ENCODE measurements at places on chromosomes 12 and 14. TPM values are rescaled to one million over a fixed set of nuclear protein-coding genes. Genes with fewer than 3 reads are reported as not detected.

TMEM253 gene
- total RNA-seq = 0.98 TPM

GRCh38 chr14:71856199-71856919, 75.9 kb upstream of the RGS6 start:
- DNase-seq = no peak

ABCB9 gene
- 6.2 TPM for total RNA-seq

OLR1 gene
- total RNA-seq = 3.3 TPM

TTC9 gene
- total RNA-seq = 7.5 TPM

MMP17 gene
- total RNA-seq = 4.7 TPM

GRCh38 chr14:71618716-71619115, 313.5 kb upstream of the RGS6 start:
- no peak for DNase-seq

AQP2 gene
- not detected for total RNA-seq

DNA sequence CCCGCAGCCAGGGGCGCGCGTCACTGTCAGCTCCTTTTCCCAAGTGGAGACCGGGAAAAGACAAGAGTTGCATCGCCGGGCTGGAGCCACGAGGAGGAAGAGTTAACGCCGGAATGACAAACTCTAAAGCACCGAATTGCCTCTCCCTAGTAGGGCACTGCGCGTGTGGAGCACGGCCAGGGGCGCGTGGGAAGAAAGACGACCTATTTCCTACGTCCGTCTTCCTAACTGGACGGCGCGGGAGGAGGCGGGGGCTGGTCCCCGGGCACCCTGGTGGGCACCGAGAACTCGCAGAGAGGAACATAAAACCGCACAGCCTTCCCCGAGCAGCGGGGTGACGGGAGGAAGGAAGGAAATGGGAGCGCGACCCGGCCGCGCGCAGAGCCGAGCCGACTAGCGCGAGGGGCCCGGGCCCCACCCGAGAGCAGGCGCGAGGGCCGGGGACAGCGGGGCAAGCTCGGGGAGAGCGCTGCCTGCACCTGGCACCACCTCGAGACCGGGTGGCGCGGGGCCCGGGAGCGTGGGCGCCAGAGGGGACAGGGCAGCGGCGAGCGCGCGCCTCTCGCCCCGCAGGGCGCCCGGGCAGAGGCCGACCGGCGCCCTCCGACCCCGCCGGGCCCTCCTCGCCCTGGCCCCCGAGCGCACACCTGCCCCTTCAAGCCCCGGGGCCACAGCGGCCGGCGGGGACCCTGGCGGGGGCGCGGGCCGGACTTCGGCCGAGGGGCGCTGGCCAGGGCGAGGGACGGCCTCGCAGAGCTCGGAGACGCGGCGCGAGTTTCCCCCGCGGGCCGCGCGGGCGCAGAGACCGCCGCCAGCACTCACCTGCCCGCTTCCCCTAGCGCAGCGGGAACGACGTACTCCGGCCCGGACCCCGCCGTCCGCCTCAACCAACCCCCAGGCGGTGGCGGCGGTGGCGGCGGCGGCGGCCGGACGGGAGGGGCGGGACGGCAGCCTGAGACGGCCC, at the start of gene SETD3:
TSS of gene SETD3 (minus strand) at position 954 of the 964 bp plus-strand sequence. CDS start 15,054 bp downstream, outside the sequence.
- peak; percentile 49 for DNase-seq

DNA sequence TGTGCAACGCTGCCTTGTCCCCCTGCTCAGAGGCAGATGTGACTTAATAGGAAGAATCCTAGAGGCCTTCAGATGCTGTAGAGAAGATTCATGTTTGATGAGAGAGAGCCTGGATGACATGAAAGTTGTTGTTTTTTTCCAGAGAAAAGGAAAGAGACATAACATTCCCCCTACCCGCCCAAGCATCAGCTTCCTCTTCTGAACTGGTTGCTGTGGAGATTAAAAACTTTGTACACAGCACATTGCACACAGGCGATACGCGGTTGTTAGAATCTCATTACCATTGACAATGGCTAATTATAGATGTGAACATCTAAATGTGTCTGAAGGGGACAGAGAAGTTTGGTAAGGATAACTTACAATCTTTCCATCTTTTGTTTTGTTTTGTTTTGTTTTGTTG, 13.6 kb upstream of the ETFBKMT start:
- DNase-seq = no peak

- no peak for DNase-seq
These were observed 5.0 kb upstream of the RNU7-1 start for GRCh38 chr12:6938353-6939190.

- DNase-seq = no peak
These were observed 261.4 kb upstream of the NPAS3 start for GRCh38 chr14:32677129-32677780.

All from breast epithelium (tissue), 4 donors.